ENCODE measurements at places on chromosomes 5 and 9. TPM values are rescaled to one million over a fixed set of nuclear protein-coding genes. Genes with fewer than 3 reads are reported as not detected.

PHAX gene
- 35.2 TPM for total RNA-seq

SLC4A9 gene
- not detected for total RNA-seq

KDM4C gene
- total RNA-seq: 10.3 TPM

TPRN gene
- total RNA-seq: 6.9 TPM

SPINK13 gene
- not detected for total RNA-seq

FAM169A gene
- 1.5 TPM for total RNA-seq

TRIM7 gene
- total RNA-seq: 16.6 TPM

TUSC1 gene
- total RNA-seq: 11.8 TPM

TMEM215 gene
- total RNA-seq: not detected

RANBP3L gene
- total RNA-seq: not detected

HACD4 gene
- total RNA-seq: 6.1 TPM

STOML2 gene
- 178 TPM for total RNA-seq

RNF183 gene
- not detected for total RNA-seq

GRIN3A gene
- not detected for total RNA-seq

BASP1 gene
- 78.5 TPM for total RNA-seq

KIF4B gene
- total RNA-seq: under 0.01 TPM

TMEM38B gene
- total RNA-seq: 9.7 TPM

NME5 gene
- 0.39 TPM for total RNA-seq

LCN1 gene
- total RNA-seq: not detected

PTPA gene
- 121 TPM for total RNA-seq

PRDM9 gene
- total RNA-seq: not detected

PITX1 gene
- total RNA-seq: not detected

BARHL1 gene
- not detected for total RNA-seq

ARID3C gene
- total RNA-seq: not detected

PCDHGA10 gene
- total RNA-seq: 2.6 TPM

GFI1B gene
- not detected for total RNA-seq

FBXL7 gene
- total RNA-seq: 14.7 TPM

TAF11L5 gene
- not detected for total RNA-seq

ARSI gene
- total RNA-seq: 0.49 TPM

ZNF782 gene
- 1.4 TPM for total RNA-seq

PCDHB3 gene
- 0.47 TPM for total RNA-seq

IL9 gene
- total RNA-seq: not detected

RBM18 gene
- 12.6 TPM for total RNA-seq

BHMT gene
- total RNA-seq: not detected

FOXD4L6 gene
- total RNA-seq: not detected

GLDC gene
- total RNA-seq: 2.1 TPM

POLR1E gene
- total RNA-seq: 15.7 TPM

PCDHA6 gene
- total RNA-seq: 0.27 TPM

STOM gene
- 386 TPM for total RNA-seq

CDHR2 gene
- total RNA-seq: not detected

ADAMTSL2 gene
- not detected for total RNA-seq

IL3 gene
- total RNA-seq: not detected

CDC14B gene
- total RNA-seq: 1.7 TPM

RMRP gene
- 1,920 TPM for total RNA-seq

MLANA gene
- total RNA-seq: not detected

ENTREP1 gene
- 3.3 TPM for total RNA-seq

SLC34A1 gene
- total RNA-seq: not detected

HAPLN1 gene
- total RNA-seq: not detected

MGAT1 gene
- total RNA-seq: 158 TPM

PCDHB10 gene
- 0.59 TPM for total RNA-seq

SLCO4C1 gene
- not detected for total RNA-seq

LCN10 gene
- not detected for total RNA-seq

GDNF gene
- not detected for total RNA-seq
